Astrocyte (in vitro differentiated cells and primary cell): ENCODE measurements at places on chromosomes 13 and 19.
A peak's percentile ranks its signal among the peaks of the same experiment; 100 is the strongest.

DNA sequence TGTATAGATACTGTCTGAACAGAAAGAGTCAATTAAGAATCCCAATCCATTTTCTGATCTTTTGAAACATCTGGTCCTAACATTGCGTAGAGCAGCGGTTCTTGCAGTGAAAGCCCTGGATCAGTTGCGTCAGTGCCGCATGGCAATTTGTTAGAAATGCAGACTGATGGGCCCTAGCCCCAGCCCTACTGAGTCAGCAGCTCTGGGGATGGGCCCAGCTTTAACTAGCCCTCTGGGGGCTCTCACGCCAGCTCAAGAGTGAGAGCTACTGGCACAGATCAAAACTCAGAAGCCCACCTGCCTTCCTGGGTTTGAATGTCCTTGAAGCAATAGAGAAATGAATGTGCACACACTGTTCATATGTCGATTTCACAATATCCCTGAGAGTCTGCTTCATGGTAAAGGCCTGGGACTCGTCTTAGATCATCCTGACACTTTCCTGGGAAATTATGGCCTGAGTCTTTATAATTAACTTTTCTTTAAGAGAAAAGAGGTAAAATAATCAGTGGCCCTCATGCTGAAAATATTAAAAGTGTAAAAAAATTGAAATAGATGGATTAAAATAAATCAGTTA, 206.8 kb upstream of the TMTC4 start:
- no peak for DNase-seq

GRCh38 chr13:29993196-29993595, 142.8 kb upstream of the UBL3 start:
- no peak for DNase-seq

DNA sequence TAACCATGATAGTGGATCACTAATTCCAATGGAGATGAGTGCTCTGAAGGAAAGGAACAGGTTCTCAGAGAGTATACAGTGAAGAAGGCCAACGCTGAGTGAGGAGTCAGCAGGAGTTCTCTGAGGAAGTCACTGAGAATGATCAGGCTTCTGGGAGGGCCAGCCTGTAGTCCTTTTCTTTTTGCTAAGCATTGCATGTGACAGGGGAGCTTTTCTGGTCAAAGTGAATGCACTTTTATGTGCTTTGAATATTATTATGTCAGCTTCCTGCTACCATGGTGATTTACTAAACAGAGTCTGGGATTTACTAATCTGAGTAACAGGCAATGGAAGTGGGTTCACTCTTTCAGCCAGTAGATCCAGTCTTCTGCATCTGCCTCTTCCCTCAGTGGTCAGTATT, 81.1 kb upstream of the SERP2 start:
- DNase-seq = no peak

GRCh38 chr13:40536443-40537113, 129.9 kb downstream of the FOXO1 start:
- DNase-seq = no peak

DNA sequence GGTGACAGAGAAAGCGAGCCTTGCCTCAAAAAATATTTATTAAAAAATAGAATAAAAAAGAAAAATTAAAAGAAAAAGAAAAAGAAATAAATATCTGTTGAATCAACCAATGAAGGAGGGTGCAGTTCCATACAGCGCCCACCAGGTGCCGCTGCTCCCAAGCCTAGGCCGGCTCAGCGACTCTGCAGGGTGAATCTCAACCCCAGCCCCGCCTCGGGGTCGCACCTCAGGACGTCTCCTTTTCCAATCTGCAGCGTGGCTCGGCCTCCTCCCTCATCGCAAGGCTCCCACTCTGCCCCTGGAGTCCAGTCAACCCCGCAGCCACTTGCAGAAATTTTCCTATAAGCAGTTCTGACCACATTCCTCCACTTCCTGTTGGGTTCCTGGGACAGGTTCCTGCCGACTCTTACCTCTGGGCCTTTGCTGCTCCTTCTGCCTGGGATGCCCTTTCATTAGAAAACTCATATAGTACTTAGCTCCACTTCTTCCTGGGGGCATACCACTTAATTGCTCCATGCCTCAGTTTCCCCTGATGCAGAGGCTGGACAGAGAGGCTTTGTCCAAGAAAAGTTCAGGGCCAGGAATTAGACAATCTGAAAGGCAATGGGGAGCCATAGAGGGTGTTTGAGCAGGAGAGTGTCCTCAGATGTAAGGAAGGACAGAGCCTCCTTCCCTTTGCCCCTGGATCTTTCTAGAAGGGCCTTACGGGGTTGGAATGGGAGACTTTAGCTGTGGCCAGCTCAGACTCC, 24.3 kb downstream of the NFILZ start:
- DNase-seq = no peak

DNA sequence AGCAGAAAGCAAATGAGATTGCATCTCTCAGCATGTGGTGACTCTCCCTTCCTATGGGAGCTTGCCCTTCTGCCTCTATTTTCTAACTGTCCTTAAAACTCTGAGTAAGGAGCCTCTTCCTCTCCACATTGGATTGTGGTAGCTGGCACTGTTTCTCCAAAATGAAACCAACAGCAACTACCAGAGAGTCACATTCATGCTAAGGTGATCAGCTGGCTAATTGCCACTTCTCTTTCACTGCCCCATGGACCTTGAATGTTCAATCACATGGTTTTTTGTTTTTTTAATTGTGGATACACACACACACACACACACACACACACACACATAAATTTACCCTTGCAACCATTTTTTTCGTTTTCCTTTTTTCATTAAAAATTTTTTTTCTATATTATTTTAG, 154.7 kb upstream of the TSC22D1 start:
- DNase-seq = no peak

DNA sequence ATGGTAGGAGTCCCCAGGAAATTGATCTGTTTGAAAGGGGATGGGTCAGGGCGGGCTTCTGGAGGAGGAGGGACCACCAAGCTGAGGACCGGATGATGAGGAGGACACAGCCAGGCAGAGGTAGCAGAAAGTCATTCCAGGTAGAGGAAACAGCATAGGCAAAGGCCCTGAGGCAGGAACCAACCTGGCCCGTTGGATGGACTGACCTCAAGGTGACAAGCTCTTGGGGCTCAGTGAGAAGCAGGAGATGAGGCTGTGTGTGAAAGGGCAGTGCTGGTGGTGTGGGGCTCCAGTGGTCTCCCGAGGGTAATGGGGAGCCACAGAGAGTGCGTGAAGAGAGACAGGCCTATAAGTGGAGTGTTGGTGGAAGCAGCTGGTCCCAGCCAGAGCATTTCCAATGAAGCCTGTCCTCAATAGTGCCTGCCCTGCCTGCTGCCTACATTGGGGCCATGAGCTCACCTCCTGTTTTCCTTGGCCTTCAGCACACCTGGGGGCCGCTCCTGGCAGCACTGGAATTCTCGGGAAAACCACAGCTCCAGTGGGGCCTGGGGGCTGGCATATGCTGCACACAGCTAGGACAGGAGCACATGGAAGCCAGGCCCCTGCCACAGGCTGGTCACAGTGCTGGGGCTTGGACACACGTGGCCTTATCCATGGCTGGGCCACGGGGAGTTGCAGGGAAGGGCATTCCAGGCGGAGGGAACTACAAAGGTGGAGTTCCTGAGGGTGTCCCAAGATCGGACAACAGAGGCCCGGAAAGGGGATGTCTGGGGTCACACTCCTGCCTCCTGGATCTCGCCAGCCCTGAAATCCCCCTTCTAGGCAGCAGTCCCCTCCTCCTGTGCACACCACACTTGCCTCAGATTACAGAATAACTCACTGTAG, 2.3 kb upstream of the COMP start:
- DNase-seq = no peak

DNA sequence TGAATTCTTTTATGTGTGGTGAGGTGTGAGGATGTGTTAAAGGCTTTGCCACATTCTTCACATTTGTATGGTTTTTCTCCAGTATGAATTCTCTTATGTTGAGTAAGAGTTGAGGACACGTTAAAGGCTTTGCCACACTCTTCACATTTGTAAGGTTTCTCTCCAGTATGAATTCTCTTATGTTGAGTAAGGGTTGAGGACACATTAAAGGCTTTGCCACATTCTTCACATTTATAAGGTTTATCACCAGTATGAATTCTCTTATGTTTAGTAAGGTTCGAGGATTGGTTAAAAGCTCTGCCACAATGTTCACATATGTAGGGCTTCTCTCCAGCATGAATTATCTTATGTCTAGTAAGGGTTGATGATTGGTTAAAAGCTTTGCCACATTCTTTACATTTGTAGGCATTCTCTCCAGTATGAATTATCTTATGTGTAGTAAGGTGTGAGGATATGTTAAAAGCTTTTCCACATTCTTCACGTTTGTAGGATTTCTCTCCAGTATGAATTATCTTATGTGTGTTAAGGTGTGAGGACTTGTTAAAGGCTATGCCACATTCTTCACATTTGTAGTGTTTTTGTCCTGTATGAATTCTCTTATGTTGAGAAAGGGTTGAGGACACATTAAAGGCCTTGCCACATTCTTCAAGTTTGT, 27.1 kb downstream of the ZNF724 start:
- DNase-seq = no peak

GRCh38 chr13:66805657-66806056, 424.5 kb downstream of the PCDH9 start:
- peak; percentile 81 for DNase-seq

- no peak for DNase-seq
Observed at GRCh38 chr13:77065461-77066147, 38.6 kb upstream of the FBXL3 start.

DNA sequence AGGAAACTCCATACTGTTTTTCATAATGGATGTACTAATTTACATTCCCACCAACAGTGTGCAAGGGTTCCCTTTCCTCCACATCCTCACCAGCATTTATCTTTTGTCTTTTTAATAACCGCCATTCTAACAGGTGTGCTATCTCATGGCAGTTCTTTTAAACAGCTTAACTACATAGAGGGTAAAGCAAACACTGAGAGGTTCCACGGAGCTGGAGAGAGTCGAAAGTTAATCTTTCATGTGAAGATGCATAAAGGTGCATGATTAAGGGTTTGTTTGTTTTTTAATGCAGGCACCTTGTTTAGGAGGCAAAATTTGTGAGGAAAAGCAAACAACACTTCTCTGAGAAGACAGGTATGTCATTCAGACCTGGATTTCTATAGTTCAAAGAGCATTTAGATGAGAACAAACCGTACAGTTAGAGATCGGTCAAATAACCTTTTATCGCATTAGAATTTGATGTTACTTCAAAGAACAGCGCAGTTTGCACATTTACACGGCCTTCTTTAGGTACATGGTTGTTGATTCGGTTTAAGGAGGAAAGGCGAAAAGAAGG, 193.9 kb downstream of the RBM26 start:
- no peak for DNase-seq

GRCh38 chr13:108270442-108270841, 924 bp downstream of the TNFSF13B start:
- no peak for DNase-seq

DNA sequence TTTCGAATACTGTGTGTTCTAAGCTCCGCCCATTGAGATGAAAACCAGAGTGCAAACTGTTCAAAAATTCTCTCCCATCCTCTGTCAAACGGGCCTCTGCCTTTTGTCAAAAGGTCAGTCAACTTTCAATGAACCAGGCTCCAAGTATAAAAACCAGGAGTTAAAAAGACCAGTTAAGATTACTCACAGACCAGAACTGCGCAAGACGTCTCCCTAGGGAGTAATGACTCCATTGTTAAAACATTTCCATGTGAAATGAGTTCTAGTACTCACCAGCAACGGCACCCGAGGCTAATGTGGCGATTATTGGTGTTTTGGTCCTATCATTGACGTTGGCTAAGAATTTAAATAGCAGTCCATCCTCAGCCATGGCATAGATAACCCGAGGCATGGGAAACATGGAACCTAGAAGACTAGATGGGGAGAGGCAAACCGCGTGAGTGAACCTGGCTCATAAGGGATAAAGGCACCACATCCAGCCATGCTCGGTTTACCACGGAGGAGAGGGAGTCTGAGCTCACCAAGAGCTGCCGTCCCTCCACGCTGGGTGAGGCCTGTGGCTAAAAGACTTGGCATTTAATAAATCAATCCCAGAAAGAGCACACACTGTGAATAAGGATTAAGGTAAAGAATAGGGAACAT, 73.3 kb downstream of the SLC7A1 start:
- peak; percentile 90 for DNase-seq

DNA sequence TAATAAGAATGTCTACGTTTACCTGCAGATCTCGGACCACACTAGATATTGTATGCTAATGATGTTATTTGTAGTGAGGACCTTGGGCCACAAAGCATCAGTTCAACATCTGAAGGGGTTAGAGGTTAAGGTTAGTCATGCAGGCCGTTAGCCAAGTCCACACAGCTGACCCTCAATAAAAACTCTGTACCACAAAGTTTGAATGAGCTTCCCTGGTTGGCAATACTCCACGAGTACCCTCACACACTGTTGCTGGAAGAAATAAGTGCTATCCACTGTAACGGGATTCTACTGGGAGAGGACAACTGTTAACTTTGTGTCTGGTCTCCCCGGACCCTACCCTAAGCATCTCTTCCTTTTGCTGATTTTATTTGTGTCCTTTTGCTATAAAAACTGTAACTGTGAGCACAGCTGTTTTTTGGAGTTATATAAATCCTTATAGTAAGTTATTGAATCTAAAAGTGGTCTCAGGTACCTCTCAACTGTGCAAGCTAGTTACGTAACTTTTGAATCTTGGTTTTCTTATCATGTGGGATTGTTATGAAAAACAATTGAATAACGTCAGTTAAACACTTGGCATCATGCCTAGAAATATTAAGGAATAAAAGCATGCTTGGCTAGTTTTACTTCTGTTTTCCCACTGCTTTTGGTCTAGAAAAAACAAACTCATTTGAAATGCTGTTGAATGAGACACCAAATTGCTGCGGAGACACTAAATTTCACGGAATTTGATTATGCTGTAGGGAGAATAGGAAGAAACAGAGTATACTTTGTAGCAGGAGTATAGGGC, 181.5 kb downstream of the DNAJC3 start:
- peak; percentile 51 for DNase-seq

DNA sequence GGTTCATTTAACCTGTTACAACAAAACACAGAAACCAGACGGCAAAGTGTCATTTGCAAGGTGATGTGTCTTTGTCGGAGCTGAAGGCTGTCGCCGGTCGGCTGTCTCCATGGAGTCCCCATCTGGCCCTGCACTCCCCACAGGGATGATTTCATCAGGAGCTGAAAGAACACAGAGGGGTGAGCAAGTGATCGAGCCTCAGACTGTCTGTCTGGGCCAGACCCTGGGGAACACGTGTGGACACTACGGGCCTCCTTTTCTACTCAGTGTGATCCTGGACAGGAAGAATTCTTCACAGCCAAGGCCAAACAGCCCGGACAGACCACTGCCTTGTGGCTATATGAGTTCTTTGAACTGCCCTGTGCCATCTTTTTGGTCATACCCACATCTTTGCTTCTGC, 85.1 kb downstream of the RNASEH2B start:
- DNase-seq = no peak

GRCh38 chr13:94978516-94978915, 266.2 kb upstream of the SOX21 start:
- no peak for DNase-seq
